ENCODE measurements at places on chromosomes 5 and 9.

DNA sequence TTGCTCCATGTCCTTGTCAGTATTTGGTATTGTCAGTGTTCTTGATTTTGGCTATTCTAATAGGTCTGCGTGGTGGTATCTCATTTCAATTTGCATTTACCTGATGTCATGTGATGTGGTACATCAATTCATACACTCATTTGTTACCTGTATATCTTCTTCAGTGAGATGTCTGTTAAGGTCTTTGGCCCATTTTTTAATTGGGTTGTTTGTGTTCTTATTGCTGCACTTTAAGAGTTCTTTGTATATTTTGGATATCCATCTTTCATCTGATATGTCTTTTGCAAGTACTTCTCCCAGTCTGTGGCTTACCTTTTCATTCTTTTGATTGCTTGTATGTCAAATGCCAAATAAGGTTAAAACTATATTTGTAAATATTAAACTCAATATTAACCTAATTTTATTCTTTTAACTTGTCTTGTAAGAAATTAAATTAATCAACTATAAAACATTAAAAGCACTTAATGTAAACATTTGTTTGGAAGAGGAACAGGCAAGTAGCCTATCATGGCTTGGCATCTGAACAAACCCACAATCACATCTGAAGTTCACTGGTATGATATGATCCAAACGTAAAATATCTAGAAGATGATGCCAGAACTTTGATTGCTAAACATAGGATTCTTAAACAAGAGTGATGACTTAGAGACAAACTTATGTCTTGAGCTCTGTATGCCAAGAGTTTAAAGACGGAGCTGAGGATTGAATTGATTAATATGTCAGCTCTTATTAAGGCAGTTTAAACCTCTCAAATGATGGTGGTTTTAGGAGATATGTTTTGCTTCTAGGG, 587.3 kb downstream of the ANXA1 start:
- no peak for DNase-seq

- no peak for DNase-seq
Observed at GRCh38 chr9:112041536-112042243, 133.4 kb downstream of the SUSD1 start.

DNA sequence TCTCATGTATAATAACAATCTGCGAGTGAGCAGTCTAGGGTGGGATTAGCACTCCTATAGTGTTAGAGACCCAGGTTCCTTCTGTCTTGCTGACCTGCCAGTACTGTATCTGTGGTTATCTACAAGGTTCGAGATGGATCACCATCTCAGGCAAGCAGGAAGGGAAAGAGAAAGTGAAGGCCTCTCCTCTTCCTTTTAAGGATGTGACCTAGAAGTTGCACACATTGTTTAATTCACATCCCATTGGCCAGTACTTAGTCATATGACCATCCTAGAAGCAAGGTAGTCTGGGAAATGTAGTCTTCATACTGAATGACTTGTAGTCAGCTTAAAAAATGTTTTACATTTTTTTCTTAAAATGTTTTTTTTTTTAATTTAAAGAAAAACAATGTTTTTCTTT, 168.6 kb downstream of the CARTPT start:
- DNase-seq: no peak

DNA sequence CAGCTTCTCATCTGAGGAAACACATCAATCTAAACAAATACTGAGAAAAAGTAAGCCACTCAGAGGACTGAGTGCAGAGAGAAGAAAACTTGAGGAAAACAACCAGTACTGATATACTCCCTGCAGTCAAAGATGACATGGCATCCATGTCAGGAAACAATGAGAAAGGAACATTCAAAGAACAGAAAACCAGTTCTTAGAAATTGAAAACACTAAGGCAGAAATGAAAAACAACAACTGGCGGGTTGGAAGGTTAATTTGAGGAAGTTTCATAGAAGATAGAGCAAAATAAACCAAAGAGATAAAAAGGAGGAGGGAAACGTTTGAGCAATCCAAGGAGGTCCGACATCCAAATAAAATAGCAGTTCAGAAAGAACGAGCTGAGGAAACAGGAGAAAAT, 475.2 kb downstream of the HINT1 start:
- no peak for DNase-seq

GRCh38 chr9:107218829-107219485, 64.1 kb upstream of the RAD23B start:
- no peak for DNase-seq

- no peak for DNase-seq
Observed at GRCh38 chr9:79185866-79186265, 385.9 kb upstream of the TLE4 start.

DNA sequence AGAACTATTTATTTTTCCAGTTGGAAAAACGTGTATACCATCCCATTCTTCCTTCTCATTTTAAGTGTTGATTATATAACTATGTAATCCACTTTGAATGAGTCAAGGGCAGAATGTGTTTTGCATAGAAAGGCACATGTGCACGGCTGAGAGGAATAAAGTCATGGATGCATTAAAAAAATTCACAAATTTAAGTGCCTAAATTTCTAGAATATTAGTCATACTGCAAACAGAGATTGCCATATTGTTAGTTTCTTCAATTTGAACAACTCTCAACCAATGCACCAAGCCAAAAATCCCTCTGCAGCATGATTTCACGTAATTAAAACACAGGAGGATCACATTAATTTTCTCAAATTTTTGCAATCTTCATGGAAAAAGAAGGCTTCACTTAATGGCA, 166.3 kb downstream of the MPDZ start:
- no peak for DNase-seq

- no peak for DNase-seq
Observed at GRCh38 chr5:106974272-106974671, 696.5 kb downstream of the EFNA5 start.

DNA sequence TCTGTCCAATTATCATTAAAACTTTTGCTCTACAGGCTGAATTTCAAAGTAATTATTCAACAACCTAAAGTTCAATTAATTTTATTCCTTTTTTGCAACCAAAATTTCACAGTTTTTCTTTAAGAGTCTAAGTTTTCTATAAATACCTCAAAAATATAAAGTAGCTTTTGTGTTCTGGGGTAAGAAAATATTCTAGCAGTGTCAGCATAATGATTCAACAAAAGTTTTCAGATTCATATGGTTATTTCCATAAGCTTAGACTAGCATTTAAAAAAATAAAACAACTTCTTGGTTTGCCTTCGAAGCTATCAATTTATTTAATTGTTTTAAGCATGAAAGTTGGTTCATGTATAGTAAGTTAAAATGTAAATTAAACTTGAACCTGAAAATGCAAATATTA, 1962.3 kb upstream of the CDH6 start:
- no peak for DNase-seq

DNA sequence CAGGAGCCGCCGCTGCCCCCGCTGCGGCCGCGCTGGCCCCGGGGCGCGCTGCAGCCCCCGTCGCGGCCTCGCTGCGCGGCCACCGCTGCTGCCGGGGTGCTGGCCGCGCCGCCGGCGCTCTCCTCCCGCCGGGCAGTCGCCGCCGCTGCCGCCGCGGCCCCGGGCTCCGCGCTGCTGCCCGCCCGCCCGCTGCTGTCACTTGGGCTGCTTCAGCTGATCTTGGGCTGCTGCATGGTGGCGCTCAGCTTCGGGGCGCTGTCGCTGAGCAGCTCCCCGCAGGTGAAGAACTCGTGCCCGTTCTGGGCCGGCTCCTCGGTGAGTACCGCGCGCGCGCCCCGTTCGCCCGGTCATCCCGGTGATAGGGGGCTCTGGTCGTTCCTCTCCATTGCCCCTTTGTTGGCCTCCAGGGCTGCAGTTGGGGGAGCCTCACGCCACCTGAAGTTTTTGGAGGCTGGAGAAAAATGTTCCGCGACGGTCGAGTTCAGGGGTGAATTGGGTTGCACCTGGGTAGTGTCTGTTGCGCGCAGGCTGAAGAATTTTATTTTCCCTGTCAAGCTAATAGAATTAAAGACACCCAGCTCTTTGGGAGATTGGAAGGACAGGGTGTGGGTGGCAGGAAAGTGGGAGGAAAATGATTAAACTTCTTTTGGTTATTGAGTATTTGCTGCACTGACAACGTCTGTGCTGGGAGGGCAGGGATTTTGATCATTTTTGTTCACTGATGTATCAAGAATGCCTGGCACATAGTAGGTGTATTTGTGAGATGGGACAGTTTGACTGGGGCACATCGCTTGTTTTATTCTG, 596 bp downstream of the ENTREP1 start:
- no peak for DNase-seq

- no peak for DNase-seq
Observed at GRCh38 chr5:69498384-69498783, 5.8 kb downstream of the OCLN start.

- DNase-seq: no peak
Observed at GRCh38 chr9:69299826-69300225, 25.2 kb upstream of the ENTREP1 start.

DNA sequence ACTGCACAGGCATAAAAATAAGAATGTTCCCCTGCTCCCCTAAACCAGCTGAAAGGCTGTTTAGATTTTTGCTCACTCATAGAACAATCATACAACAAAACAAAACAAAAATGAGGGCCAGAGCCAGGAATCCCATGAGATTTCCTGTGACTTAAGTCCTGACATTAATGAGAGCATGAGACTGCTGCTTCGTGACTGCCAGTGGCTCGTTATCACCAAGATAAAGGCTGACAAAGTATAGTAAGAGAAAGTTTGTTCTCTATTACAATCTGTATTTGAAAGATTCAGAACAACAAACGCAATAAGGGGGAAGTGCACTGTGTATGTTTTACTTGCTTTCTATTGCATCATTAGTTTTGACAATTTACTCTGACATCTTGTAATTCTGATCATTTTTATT, 837.1 kb upstream of the C9orf72 start:
- DNase-seq: no peak

Data from activated CD8-positive, alpha-beta memory T cell treated with anti-CD3 and anti-CD28 coated beads for 48 hours (primary cell).